ENCODE measurements at places on chromosomes 13 and 19.
A peak's percentile ranks its signal among the peaks of the same experiment; 100 is the strongest.

DNA sequence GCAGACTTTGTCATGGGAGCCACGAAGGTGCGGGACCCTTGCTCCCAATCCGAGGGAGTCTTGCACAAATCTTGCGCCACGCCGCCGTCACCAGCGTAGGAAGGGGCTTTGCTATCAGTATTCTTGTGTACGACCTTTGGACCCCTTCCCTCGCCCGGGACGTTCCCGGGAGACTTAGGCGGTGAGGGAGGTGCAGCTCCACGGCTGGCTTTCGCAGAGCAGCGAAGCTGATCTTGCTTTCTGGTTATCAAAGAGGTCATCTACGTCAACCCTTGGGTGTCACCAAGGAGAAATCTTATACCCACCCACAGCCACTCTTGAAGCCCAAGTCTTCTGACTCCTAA is 583 bp downstream of the TECR start:
- H3K27me3 ChIP-seq: no peaks in the 10 kb centered on the region
- DNase-seq: no peak
- H3K27ac ChIP-seq: peak overlapping the region; percentile 87
- peaks cover 25% of the 10 kb centered on the region for H3K4me1 ChIP-seq
- H3K4me3 ChIP-seq: peak overlapping the region; percentile 78
- H3K36me3 ChIP-seq: peaks cover 3% of the 10 kb centered on the region

GRCh38 chr13:92500192-92500591 is 726.4 kb upstream of the GPC6 start:
- H3K27me3 ChIP-seq: no peaks in the 10 kb centered on the region
- no peaks in the 10 kb centered on the region for H3K4me1 ChIP-seq
- no peaks in the 10 kb centered on the region for H3K36me3 ChIP-seq
- H3K27ac ChIP-seq: no peak overlapping the region
- no peak for DNase-seq

- no peak for DNase-seq
- H3K36me3 ChIP-seq: no peaks in the 10 kb centered on the region
- H3K27me3 ChIP-seq: no peaks in the 10 kb centered on the region
- H3K4me3 ChIP-seq: no peak overlapping the region
These were observed 539.5 kb downstream of the FGF9 start for GRCh38 chr13:22210134-22210930.

- no peaks in the 10 kb centered on the region for H3K4me1 ChIP-seq
- no peak overlapping the region for H3K27ac ChIP-seq
- no peaks in the 10 kb centered on the region for H3K36me3 ChIP-seq
- no peaks in the 10 kb centered on the region for H3K27me3 ChIP-seq
These were observed 37.6 kb upstream of the RNF113B start for GRCh38 chr13:98214707-98215106.

DNA sequence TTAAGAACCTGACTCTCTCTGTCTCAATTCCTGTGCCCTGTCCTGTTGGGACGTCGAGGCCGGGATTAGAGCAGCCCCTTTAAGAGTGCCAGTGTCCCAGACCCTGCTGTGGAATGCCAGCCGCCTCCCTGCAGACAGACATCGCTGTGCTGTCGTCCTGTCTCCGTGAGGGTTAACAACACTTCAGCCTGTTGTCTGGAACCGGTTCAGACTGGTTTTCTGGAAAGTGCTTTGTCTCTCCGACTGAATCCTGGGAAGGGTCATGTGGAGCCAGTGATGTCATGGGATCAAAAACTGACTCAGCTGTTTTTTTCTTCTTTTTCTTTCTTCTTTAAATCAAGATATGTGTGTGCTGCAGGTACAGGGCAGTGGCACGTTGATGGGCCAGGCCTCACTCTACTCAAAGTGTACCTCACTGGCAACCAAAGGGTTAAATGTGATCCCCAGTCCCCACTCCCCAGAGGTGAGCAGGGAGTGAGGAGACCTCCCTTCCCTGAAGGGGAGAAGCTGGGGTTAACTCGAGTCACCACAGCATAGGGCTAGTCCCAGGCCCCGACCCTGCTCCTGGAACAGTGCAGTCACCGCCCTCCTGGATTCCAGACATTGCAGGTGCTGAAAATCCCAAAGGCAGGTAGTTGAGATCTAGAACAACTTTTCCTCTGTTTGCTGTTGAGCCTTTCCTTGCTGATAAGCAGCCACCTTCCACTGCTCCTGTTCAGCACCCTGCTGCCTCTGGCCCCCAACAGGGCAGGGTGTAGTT is 50.8 kb downstream of the TSSK6 start:
- no peak overlapping the region for H3K27ac ChIP-seq
- H3K4me1 ChIP-seq: peaks cover 46% of the 10 kb centered on the region
- DNase-seq: no peak
- peaks cover 30% of the 10 kb centered on the region for H3K36me3 ChIP-seq
- H3K4me3 ChIP-seq: no peak overlapping the region

GRCh38 chr13:83377491-83377890 is 504.8 kb downstream of the SLITRK1 start:
- no peaks in the 10 kb centered on the region for H3K36me3 ChIP-seq
- no peak overlapping the region for H3K4me3 ChIP-seq
- no peaks in the 10 kb centered on the region for H3K27me3 ChIP-seq
- no peaks in the 10 kb centered on the region for H3K4me1 ChIP-seq
- no peak overlapping the region for H3K27ac ChIP-seq
- no peak for DNase-seq

DNA sequence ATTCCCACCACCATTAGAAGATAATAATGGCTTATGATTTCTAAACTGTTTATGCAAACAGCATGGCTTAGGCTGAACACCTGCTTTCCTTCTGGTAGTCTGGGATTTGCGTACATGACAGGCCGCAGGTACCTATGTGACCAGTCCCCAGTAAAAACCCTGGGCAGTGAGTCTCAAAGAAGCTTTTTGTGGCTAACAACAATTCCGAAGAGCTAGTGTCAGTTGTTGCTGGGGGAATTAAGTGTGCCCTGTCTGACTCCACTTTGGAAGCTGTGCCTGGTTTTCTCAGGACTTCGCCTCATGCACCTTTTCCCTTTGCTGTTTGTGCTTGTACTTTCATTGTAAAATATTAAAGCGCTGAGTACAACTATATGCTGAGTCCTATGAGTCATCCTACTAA is 250.2 kb upstream of the MIR17HG start:
- no peak for DNase-seq
- H3K4me3 ChIP-seq: no peak overlapping the region
- H3K4me1 ChIP-seq: no peaks in the 10 kb centered on the region
- H3K27ac ChIP-seq: no peak overlapping the region
- no peaks in the 10 kb centered on the region for H3K36me3 ChIP-seq
- no peaks in the 10 kb centered on the region for H3K27me3 ChIP-seq

DNA sequence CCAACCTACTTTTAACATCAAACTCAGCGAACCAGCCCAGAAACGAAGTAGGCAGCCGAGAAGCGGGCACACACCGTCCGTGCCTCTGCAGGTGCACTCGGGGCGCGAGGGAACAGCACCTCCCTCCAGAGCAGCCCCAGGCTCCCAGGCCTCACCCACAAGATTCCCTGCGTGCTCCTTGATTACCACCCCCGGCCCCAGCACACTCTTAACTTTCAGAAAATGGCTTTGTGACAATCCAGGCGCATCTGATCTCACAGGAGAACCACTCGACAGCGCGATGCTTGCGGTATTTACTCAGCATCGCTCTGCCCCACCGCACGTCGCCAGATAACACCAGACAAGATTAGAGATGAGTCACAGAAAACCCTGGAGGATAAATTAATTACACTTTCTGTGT is 134.9 kb upstream of the SPACA7 start:
- H3K36me3 ChIP-seq: no peaks in the 10 kb centered on the region
- H3K4me1 ChIP-seq: no peaks in the 10 kb centered on the region
- H3K27me3 ChIP-seq: no peaks in the 10 kb centered on the region
- H3K27ac ChIP-seq: no peak overlapping the region

DNA sequence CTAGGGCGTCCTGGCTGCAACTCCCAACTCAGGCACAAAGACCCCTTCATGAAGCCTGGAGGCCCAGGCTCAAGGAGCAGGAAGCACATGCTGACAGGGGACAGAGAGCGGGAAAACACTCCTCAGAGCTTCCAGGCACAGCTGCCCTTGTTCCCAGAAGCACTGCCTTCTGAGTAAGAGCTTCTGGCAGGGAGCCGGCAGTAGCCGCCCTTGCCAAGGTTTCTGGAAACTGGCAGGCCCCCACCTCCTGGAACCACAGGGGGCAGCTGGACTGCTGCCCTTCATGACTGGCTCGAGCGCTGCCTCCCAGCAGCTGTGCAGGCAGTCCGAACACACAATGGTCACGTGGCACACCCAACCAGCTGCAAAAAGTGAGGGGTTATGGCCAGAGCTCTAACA is 33.6 kb upstream of the EPHX3 start:
- H3K4me1 ChIP-seq: no peaks in the 10 kb centered on the region
- H3K27me3 ChIP-seq: no peaks in the 10 kb centered on the region
- H3K27ac ChIP-seq: no peak overlapping the region
- no peak overlapping the region for H3K4me3 ChIP-seq

- DNase-seq: no peak
- no peaks in the 10 kb centered on the region for H3K27me3 ChIP-seq
- H3K36me3 ChIP-seq: no peaks in the 10 kb centered on the region
- H3K27ac ChIP-seq: no peak overlapping the region
- H3K4me3 ChIP-seq: no peak overlapping the region
- H3K4me1 ChIP-seq: peaks cover 27% of the 10 kb centered on the region
These were observed 5.1 kb upstream of the SPACA6 start for GRCh38 chr19:51687791-51688670.

DNA sequence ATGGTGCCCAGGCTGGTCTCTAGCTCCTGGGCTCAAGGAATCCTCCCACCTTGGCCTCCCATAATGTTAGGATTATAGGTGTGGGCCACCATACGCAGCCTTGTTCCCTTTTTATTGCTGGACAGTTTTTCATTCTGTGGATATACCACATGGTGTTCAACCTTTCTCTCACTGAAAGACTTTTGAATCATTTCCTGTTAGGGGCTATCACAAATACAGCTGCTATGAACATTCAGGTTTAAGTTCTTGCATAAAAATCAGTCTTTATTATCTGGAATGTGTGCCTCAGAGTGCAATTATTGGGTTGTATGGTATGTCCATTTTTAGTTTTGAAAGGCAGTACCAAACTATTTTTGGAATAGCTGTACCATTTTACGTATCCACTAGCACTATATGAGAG is 647.2 kb downstream of the LIG4 start:
- H3K4me1 ChIP-seq: no peaks in the 10 kb centered on the region
- no peak overlapping the region for H3K4me3 ChIP-seq
- H3K27me3 ChIP-seq: no peaks in the 10 kb centered on the region
- no peak overlapping the region for H3K27ac ChIP-seq

DNA sequence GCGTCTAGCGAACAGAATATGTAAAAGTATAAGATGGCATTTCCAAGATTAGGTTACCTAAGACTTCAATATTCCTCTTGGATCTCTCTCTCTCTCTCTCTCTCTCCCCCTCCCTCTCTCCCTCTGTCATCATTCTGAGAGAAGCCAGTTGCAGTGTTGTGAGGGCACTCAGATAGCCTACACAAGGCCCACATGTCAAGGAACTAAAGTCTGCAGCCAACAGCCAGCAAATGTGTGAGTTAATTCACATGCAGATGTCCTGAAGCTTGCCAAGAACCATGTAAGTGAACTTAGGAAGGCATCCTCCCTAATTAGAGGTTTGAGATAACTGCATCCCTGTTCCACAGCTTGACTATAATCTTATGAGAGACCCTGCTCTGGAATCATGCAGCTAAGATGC is 822.9 kb upstream of the PRR20A start:
- no peaks in the 10 kb centered on the region for H3K36me3 ChIP-seq
- H3K27ac ChIP-seq: no peak overlapping the region
- H3K4me1 ChIP-seq: no peaks in the 10 kb centered on the region

DNA sequence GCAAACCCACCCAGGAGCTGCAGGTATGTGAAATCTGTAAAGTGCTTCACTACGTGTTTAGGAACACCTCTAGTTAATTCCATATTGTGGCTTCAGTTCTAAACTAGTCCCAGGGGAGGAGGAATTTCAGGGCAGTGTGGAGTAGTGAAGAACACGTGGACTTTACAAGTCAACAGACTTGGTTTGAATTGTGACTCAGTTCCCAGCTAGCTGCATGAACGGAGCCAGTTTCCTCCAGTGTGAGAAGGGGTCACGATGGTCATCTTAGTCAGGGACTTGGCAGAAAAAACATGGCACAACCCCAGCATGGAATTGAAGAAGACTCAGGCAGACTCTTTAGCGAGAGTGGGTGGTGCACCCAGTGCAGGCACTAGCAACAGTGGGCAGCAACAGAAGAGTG is 175.7 kb upstream of the UBL3 start:
- no peaks in the 10 kb centered on the region for H3K36me3 ChIP-seq
- H3K27ac ChIP-seq: no peak overlapping the region
- no peak for DNase-seq
- H3K4me3 ChIP-seq: no peak overlapping the region
- H3K27me3 ChIP-seq: no peaks in the 10 kb centered on the region
- H3K4me1 ChIP-seq: no peaks in the 10 kb centered on the region
